Naive thymus-derived CD4-positive, alpha-beta T cell (primary cell): ENCODE measurements at places on chromosomes 1 and 21.

DNA sequence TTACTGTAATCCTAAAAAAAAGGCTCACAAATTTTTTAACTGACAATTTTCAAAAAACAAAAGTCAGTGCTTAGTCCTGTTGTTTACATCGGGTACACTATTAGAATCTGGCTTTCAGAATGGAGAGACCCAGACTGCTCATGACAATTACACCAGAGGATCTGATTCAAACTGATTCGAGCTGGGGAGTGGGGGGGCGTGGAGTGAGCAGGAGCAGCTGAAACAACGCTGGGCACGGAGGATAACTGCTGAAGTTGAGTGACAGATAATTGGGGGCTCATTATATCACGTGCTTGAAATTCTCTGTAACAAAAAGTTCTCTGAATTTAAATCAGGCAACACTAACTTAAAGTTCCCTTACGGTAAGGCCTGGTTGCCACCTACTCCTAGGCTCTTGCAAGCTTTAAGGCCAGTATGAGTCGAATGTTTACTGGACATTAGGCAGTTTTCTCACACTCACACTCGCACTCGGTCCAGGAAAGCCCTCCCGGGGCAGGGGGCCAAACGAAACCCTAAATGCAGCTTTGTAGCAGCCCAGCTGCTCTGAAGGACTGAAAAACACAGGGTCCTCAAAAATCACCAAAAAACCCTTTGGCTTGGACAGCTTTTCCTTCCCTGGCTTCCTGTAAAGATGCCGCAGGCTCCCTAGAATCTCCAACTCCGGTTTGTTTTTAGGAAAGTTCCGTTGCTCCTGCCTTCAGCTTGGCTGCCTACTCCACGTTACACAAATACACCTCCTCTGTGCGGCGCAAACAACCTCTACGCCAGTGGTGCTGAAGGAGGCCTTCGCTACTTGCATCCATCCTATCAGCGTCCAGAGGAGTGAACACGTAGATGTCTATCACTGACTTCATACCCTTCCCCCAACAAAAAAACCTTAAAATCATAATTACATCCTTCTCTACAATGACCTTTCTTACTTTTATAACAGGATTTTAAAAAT lies 42.9 kb downstream of the CAPZB start:
- no peak for DNase-seq
- no peak overlapping the region for H3K4me3 ChIP-seq
- no peaks in the 10 kb centered on the region for H3K27me3 ChIP-seq
- peaks cover 28% of the 10 kb centered on the region for H3K4me1 ChIP-seq
- H3K27ac ChIP-seq: peak overlapping the region; percentile 38

- no peak overlapping the region for H3K27ac ChIP-seq
- no peaks in the 10 kb centered on the region for H3K36me3 ChIP-seq
- H3K4me3 ChIP-seq: no peak overlapping the region
- H3K4me1 ChIP-seq: no peaks in the 10 kb centered on the region
Observed at GRCh38 chr1:162145966-162146696, 76.6 kb downstream of the NOS1AP start.

GRCh38 chr1:215878128-215878527 lies 311.0 kb downstream of the KCTD3 start:
- DNase-seq: no peak
- no peak overlapping the region for H3K27ac ChIP-seq
- H3K4me1 ChIP-seq: no peaks in the 10 kb centered on the region
- H3K36me3 ChIP-seq: no peaks in the 10 kb centered on the region
- H3K4me3 ChIP-seq: no peak overlapping the region

DNA sequence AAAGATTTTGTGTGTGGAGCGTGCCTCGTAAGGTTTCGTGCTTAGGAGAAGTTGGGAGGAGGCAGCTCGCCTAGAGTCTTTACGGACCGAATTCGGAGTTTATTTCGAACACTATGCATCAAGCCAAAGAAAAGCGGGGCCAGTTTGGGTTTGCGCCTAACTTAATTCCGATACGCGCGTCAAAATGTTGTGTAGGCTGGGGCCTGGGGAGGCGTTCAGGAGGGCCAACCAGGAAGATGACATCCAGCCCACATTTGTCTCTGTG lies 6.4 kb downstream of the FOXD2 start:
- peak overlapping the region; percentile 20 for H3K4me3 ChIP-seq
- H3K36me3 ChIP-seq: no peaks in the 10 kb centered on the region
- DNase-seq: no peak
- peaks cover 14% of the 10 kb centered on the region for H3K27me3 ChIP-seq

GRCh38 chr1:27602462-27603308 lies 1.3 kb downstream of the AHDC1 start:
- no peaks in the 10 kb centered on the region for H3K27me3 ChIP-seq
- H3K4me1 ChIP-seq: peaks cover 3% of the 10 kb centered on the region
- H3K4me3 ChIP-seq: peak overlapping the region; percentile 81
- H3K36me3 ChIP-seq: peaks cover 8% of the 10 kb centered on the region
- H3K27ac ChIP-seq: peak overlapping the region; percentile 84
- DNase-seq: peak; percentile 49

GRCh38 chr21:34850166-34850690 lies 181.4 kb downstream of the CLIC6 start:
- peaks cover 19% of the 10 kb centered on the region for H3K4me1 ChIP-seq
- H3K36me3 ChIP-seq: peaks cover 13% of the 10 kb centered on the region
- H3K4me3 ChIP-seq: no peak overlapping the region
- H3K27ac ChIP-seq: no peak overlapping the region
- no peaks in the 10 kb centered on the region for H3K27me3 ChIP-seq

- no peak for DNase-seq
- H3K27ac ChIP-seq: no peak overlapping the region
- no peaks in the 10 kb centered on the region for H3K27me3 ChIP-seq
- no peaks in the 10 kb centered on the region for H3K36me3 ChIP-seq
- H3K4me1 ChIP-seq: no peaks in the 10 kb centered on the region
Observed at GRCh38 chr1:177001556-177001955, 163.0 kb downstream of the ASTN1 start.

DNA sequence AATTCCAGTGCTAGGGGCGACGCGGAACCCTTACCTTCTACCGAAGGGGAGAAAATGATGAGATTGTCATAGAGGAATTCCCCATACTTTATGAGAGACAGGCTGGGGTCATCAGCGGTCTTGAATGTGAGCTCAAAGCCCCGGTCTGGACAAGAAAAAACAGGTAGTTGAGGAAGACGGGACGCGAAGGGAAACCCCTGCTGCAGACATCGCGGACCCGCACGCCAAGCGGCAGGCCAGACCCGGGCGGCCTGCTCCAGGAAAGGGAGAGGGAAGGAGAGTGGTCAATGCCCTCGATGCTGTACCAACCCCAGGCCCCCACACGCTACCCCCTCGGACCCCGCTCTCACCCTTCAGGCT lies 342 bp downstream of the DDOST start:
- peaks cover 11% of the 10 kb centered on the region for H3K36me3 ChIP-seq
- H3K27me3 ChIP-seq: no peaks in the 10 kb centered on the region
- DNase-seq: no peak
- H3K4me1 ChIP-seq: peaks cover 21% of the 10 kb centered on the region

- H3K27ac ChIP-seq: no peak overlapping the region
- H3K27me3 ChIP-seq: no peaks in the 10 kb centered on the region
- no peak for DNase-seq
- H3K36me3 ChIP-seq: no peaks in the 10 kb centered on the region
Observed at GRCh38 chr1:12548973-12549459, 69.0 kb downstream of the DHRS3 start.

- no peak for DNase-seq
- H3K4me1 ChIP-seq: no peaks in the 10 kb centered on the region
- no peak overlapping the region for H3K27ac ChIP-seq
- no peak overlapping the region for H3K4me3 ChIP-seq
- no peaks in the 10 kb centered on the region for H3K27me3 ChIP-seq
Observed at GRCh38 chr1:184366997-184367396, 19.8 kb upstream of the C1orf21 start.

GRCh38 chr21:37792046-37792445 lies 124.2 kb downstream of the KCNJ6 start:
- H3K4me3 ChIP-seq: no peak overlapping the region
- H3K4me1 ChIP-seq: no peaks in the 10 kb centered on the region
- H3K36me3 ChIP-seq: no peaks in the 10 kb centered on the region
- H3K27me3 ChIP-seq: no peaks in the 10 kb centered on the region
- H3K27ac ChIP-seq: no peak overlapping the region
- DNase-seq: no peak

DNA sequence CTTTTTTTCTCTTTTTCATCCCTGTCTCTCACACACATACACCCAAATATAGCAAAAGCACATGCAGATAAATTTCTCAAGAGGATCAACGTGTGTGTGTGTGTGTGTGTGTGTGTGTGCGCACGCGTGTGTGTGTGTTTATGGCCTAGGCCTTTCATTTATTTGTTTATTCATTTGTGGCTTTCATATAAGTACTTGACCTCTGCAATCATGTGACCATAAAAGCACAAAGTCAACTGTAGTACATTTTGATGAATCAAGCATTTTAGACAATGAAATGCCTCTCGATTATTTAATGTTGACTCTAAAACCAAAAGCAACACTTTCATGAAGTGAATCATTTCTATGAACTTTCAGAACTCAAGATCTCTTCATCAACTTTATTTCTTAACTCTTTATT lies 194.1 kb upstream of the ADGRL2 start:
- H3K27me3 ChIP-seq: no peaks in the 10 kb centered on the region
- H3K27ac ChIP-seq: no peak overlapping the region

GRCh38 chr1:117058810-117059209 lies 1.3 kb upstream of the TTF2 start:
- H3K27me3 ChIP-seq: no peaks in the 10 kb centered on the region
- no peak for DNase-seq
- H3K36me3 ChIP-seq: no peaks in the 10 kb centered on the region
- peak overlapping the region; percentile 82 for H3K27ac ChIP-seq

- no peak overlapping the region for H3K27ac ChIP-seq
- no peaks in the 10 kb centered on the region for H3K4me1 ChIP-seq
- H3K36me3 ChIP-seq: no peaks in the 10 kb centered on the region
- H3K27me3 ChIP-seq: no peaks in the 10 kb centered on the region
Observed at GRCh38 chr1:197557302-197557701, 218.0 kb downstream of the DENND1B start.

DNA sequence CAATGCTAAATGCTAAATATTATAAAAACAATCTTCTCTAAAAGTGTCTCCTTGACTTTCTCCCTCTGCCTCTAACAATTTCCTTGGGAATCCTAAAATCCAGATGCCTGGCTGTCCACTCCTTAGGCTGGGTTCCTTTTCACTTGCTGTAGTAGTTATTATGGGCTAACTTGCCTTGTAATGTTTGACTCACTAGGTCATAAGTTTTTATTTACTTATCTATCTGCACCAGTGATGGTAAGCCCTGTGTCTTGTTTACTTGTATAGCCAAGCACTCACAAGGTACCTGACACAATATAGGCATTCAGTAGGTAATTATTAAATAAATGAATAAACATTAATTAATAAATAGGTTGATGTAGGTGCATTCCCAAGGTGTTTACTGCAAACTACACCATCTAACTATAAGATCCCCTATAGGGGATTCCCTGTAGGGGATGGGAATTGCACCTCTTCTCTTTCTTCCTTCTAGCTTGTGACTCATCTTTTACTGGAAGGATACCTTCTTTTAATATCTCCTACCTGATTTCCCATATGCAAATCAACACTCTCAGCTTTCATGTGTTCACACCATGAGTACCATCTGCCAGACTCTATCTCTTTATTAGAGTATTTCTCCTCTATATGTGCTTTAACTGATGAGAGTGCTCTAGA lies 14.7 kb upstream of the CHIA start:
- no peak overlapping the region for H3K27ac ChIP-seq
- DNase-seq: no peak
- no peak overlapping the region for H3K4me3 ChIP-seq
- H3K4me1 ChIP-seq: no peaks in the 10 kb centered on the region
- no peaks in the 10 kb centered on the region for H3K36me3 ChIP-seq
- H3K27me3 ChIP-seq: peaks cover under 1% of the 10 kb centered on the region

GRCh38 chr1:175572932-175573868 lies 170.2 kb downstream of the TNR start:
- no peaks in the 10 kb centered on the region for H3K27me3 ChIP-seq
- no peak for DNase-seq
- no peaks in the 10 kb centered on the region for H3K4me1 ChIP-seq
- no peak overlapping the region for H3K27ac ChIP-seq
- H3K4me3 ChIP-seq: no peak overlapping the region

DNA sequence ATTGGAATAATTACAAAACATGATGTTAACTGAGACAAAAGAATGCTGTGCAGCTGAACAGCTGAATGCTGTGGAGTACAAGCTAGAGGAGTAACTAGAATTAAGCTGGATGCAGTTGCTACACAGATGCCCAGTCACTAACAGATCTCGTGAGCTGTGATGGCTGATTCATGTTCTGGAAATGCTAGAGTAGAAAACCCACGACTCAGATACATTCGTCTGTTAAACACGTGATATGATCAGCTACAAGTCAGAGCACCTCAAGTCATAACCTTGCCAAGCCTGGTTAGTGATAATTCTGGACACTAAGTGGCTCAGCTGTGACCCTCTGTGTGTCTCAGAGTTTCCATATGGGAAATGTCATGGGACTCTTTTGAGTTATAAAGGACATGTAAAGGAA lies 89.7 kb upstream of the ESRRG start:
- no peaks in the 10 kb centered on the region for H3K4me1 ChIP-seq
- no peaks in the 10 kb centered on the region for H3K36me3 ChIP-seq
- H3K27me3 ChIP-seq: no peaks in the 10 kb centered on the region
- no peak overlapping the region for H3K4me3 ChIP-seq
- no peak for DNase-seq

- H3K27ac ChIP-seq: no peak overlapping the region
- H3K36me3 ChIP-seq: no peaks in the 10 kb centered on the region
- H3K27me3 ChIP-seq: no peaks in the 10 kb centered on the region
- H3K4me1 ChIP-seq: no peaks in the 10 kb centered on the region
- DNase-seq: no peak
Observed at GRCh38 chr1:36803868-36804570, 230.3 kb downstream of the GRIK3 start.

GRCh38 chr1:201206176-201206575 lies 15.6 kb downstream of the IGFN1 start:
- DNase-seq: no peak
- no peak overlapping the region for H3K4me3 ChIP-seq
- H3K36me3 ChIP-seq: no peaks in the 10 kb centered on the region
- no peaks in the 10 kb centered on the region for H3K4me1 ChIP-seq

DNA sequence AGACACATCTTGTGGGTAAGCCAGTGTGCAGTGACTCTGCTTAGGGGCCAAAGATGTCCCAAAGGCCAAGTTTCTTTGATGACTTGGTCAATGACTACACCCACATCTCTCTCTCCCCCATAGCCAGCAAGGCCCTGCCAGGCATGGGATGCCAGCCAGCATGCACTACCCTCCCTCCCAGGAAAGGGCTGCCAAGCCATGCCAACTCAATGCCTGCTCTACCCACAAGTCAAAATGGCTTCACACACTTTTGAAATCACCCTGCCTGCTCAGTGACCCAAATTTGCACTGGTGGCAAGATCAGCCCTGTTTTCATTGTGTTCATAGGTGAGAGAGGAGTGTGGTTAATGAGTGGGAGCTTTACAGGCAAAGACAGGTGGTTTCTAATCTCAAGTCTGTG lies 112.5 kb downstream of the MATN1 start:
- DNase-seq: no peak
- H3K27ac ChIP-seq: no peak overlapping the region
- H3K36me3 ChIP-seq: no peaks in the 10 kb centered on the region
- no peak overlapping the region for H3K4me3 ChIP-seq
